ENCODE measurements at places on chromosomes 2 and 18.

DNA sequence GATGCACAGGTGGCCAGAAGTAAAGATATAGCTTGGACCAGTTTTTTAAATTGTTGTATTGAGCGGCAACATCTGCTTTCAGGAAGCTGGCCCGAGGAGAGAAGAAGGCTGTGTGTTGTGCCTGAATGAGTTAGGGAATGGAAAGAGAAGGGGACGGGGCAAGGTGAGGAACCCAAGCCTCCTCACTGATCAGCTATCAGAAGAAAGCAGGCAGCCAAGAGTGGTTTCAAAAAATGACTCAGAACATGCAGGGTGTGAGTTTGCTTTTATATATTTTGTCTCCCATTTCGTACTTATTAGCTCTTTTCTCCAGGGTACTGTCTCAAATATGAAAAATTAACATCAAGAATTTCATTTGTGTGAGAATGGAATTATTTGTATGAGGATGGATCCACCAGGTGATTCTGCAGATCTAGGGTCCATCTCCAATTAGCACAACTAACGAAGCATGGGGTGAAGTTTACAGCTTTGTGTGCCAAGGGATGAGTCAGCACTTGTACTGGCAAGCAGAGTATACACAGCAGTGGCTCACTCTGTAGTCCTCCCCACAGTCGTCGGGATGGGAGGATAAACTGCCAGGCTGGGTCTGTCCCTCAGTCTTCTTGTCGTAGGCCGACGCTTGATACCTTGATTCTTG lies 175.7 kb downstream of the PIEZO2 start:
- DNase-seq: no peak

DNA sequence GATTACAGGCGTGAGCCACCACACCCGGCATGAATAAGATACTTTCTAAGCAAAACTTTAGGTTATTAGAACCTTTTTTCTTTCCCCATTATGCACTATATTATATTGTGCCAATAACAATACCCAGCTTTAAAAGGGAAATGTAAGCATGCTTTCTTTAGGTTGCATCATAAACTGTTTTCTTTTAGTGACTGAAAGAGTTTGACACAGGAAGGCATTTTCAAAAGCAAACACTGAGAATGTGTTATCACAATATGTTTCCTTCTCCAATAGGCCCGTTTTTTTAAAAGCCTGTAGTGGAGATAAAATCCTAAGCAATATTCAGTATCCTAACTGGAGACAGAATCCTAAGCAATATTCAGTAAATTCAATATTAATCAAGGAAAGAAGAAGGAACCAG lies 16.7 kb upstream of the EPB41L5 start:
- no peak for DNase-seq

GRCh38 chr2:239249776-239250175 lies 151.0 kb downstream of the HDAC4 start:
- DNase-seq: no peak

DNA sequence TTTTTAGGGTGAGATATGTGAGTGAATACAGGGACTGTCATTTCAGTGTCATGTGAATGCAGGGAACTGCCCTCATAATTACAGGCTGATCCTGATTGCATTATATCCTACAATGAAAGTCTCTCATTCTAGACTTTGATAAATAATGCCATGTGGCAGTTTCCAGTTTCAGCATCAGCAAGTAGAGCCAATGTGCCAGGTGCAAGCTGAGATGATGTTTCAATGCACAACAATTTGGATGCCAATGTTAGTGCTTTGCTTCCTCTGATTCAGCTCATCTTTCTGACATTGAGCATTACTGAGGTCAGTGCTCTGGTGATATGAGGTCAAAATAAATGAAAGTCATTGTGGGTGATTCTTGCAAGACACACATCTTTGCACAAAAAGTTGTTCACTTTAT lies 63.7 kb upstream of the TFPI start:
- no peak for DNase-seq

DNA sequence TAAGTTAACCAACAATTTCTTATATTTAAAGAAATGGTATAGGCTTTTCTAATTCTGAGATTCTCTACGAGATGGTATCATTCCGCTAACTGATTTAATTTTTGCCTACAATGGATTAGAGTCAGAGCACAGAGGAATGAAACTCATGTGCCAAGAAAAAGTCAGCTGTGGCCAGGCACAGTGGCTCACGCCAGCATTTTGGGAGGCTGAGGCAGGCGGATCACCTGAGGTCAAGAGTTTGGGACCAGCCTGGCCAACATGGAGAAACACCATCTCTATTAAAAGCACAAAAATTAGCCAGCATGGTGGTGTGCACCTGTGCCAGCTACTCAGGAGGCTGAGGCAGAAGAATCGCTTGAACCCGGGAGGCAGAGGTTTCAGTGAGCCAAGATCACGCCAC lies 17.0 kb upstream of the TTN start:
- no peak for DNase-seq

- DNase-seq: no peak
Measured at GRCh38 chr2:184402381-184402780, 195.9 kb upstream of the ZNF804A start.

All from Caco-2 (cell line).